ENCODE measurements at places on chromosomes 7 and 10. TPM values are rescaled to one million over a fixed set of nuclear protein-coding genes. Genes with fewer than 3 reads are reported as not detected.

The FAM25G gene
- total RNA-seq: not detected

The C7orf33 gene
- not detected for total RNA-seq

The PKD2L1 gene
- total RNA-seq: 0.12 TPM

The GIMAP6 gene
- total RNA-seq: 4.7 TPM

The HMX2 gene
- not detected for total RNA-seq

The GNGT1 gene
- not detected for total RNA-seq

The FMC1 gene
- total RNA-seq: 4.4 TPM

The UBTD1 gene
- total RNA-seq: 5.5 TPM

The NPC1L1 gene
- total RNA-seq: 48.7 TPM

All from right lobe of liver (tissue), 6 donors.